ENCODE measurements at places on chromosomes 12 and 14.

DNA sequence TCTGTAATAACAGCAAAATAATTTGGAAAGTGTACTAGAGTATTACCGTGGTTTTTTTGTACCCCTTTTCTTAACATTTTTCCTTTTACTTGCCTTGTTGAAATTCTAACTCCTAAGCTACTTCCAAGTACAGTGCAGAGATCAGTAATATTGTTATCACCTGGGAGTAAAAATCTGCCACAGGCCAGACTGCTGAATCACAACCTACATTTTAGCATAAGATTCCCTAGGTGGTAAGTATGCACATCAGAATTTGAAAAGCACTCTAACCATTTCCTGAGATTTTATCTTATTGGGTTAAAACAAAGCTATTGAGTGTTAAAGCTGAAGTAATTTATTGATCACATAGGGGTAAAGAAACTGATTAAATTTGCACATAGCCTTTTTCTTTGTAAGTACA lies 55.2 kb upstream of the KCNH3 start:
- no peak for DNase-seq

- no peak for DNase-seq
Measured at GRCh38 chr12:130987151-130987931, 33.6 kb downstream of the ADGRD1 start.

DNA sequence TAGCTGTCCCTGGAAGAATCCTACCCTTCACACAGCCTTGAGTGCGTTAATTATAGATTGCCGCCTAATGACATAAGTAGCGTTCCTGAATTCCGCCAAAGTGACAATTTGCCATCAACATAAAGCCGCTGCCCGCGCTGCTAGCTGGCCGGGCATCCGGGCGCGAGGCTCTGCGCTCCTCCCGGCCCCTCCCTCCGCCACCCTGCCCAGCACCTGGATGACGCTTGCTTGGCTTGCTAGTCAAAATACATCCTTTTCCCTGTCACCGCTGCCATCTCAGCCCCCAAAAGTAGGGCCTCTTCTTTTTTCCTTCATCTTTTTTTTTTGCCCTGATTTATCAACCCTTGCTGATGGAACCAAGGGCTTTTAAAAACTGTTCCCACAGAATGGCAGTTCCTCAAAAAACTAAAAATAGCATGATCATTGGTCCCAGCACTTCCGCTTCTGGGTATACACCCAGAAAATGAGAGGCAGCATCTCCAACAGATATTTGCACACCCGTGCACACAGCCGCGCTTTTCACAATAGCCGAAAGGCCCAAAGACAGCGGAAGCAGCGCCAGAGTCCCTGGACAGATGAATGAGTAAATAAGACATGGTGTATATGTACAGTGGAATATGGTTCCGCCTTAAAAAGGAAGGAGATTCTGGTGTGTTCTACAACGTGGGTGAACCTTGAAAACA lies 235.2 kb downstream of the BCL11B start:
- no peak for DNase-seq

DNA sequence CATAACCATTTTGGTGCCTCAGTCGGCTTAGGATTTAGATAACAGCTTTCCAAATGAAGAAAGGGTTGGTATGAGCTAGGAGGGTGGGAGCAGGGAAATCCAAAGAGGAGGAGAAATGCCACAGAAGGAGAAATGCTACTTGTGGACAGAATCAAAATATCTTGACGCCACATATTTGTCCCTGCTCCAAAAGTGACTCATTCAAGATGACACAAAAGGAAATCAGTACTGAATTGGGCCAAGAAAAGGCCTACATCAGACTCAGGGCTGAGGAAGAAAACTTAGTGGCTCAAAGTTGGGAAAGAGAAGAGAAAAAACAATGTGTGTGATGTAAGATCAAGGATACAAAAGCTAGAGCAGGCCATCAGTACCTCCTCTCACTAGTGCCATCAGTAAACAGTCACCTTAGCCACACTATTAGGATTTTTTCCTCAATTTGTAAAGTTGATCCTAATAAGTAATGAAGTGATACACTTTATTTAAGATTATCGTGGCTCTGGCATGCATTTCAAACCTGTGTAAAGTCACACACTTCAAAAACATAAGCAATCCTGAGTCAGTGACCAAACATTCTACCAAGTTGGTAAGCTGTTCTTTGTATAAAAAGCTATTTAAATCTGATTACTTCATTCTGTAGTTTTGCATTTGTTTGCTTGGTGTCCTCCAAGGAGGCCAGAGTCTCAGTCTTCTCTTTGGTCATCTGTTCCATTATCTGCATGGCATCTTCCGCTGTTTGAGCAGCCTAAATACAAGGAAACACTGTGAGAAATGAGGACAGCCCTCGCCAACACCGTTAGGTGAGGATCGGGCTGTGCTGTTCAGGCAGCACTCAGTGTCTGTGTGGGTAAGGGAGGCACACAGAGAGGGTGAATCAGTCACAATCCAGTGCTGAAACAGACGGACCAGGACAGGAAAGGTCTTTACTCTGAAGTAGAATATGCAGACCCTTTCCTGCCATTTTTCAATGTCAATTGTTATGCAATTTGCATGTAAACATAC lies 52.6 kb upstream of the VPS33A start:
- no peak for DNase-seq

GRCh38 chr12:26770239-26771070 lies 62.5 kb downstream of the ITPR2 start:
- DNase-seq, result no peak

DNA sequence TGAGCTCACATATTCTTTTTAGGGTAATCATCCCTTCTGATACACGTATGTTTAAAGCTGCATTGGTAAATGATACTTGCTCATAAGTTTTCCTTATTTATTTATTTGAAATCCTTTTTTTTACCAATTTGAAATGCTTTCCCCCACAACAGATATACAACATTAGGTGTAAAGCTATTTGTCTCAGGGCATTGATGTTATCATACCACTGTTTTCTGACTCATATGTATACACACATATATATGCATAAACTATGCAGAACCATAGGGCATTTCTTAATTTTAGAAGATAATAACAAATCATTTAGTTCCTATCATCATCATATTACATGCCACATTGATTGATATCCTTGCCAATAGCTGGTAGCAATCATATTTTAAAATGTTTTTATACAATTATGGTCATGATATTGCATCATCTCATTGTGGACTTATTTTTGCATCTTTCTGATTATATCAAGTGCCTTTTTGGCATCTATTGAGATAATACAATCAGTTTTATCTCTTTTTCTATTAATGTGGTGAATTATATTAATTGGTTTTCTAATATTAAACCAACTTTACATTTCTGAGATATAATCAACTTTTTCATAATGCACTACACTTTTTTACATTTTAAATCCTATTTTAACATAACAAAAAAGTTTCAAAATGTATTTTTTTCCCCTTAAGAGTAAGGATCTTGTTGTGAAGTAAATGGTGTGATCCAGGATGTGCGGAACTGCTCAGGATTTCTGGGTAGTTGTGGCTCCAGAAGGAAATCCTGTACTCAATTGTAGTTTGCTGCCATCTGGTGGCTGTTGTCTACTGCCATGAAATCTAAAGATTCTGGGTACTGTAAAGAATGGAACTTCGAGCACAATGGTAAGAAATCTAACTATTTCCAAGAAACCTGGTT lies 16.7 kb downstream of the OR9K2 start:
- DNase-seq, result peak; percentile 46

DNA sequence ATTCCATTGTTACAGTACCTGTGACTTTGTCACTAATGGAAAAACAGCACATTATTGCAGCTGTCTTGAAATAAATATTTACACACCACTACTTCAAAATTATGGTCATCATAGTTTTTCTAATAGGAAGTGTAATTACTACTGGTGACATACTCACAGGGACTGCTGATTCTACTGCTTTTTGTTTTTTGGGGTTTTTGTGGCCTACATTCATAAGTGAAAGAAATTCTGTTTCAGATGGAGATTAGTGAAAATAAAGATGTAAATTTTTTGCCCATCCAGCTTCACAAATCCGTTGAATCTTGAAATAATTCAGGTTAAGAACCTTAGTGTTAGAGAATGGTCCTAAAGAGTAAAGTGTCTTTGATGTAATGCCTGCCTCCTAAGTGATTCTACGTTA lies 17.5 kb downstream of the KNTC1 start:
- DNase-seq, result no peak

DNA sequence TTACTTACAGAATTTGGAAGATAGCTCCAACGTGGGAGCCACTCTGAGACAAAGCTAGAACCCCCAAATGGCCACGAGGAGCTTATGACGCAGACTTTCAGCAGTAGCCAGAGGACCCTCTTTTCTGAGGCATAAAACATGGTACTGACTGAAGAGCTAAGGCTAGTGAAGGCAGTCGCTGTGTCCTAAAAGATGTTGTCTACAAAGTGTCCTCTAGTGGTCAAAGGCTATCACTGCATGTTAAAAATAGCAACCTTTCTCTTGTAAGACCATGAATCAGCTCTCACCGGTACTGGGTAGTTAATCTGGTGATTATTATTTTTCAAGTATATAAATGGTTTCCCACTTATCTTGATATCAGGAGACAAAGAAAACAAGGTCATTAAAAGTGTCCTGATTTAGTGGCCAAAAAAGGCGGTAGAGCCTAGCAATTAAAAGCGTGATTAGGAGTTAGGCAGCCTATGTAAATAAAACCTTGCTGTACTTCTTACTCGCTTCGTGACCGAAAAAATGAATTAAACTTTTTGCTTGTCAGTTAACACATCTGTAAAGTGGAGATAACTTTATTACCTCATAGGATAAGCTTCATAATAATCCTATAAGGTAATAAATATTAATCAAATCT lies 47.0 kb upstream of the LGR5 start:
- no peak for DNase-seq

- DNase-seq, result peak; percentile 28
Measured at GRCh38 chr12:94649349-94650142, 811 bp downstream of the TMCC3 start.

GRCh38 chr14:91947475-91948184 lies at the start of gene FBLN5:
Gene FBLN5 (minus strand): TSS chr14:91947694. CDS start chr14:91947229, 465 bp downstream.
- peak; percentile 48 for DNase-seq

- no peak for DNase-seq
Measured at GRCh38 chr12:77319166-77319565, 253.8 kb upstream of the E2F7 start.

- no peak for DNase-seq
Measured at GRCh38 chr12:92971859-92972524, 42.9 kb upstream of the EEA1 start.
